ENCODE measurements at places on chromosomes 7 and 10. TPM values are rescaled to one million over a fixed set of nuclear protein-coding genes. Genes with fewer than 3 reads are reported as not detected.

The TAS2R3 gene
- total RNA-seq, result 1.5 TPM

The CRTAC1 gene
- 0.27 TPM for total RNA-seq

The SYNPO2L gene
- total RNA-seq, result 35.6 TPM

The LRRN3 gene
- 10.1 TPM for total RNA-seq

The DHX32 gene
- 22.0 TPM for total RNA-seq

The AZGP1 gene
- 0.75 TPM for total RNA-seq

The MCM10 gene
- 5.1 TPM for total RNA-seq

The KLF14 gene
- 0.98 TPM for total RNA-seq

The CYP51A1 gene
- 44.1 TPM for total RNA-seq

The CHST3 gene
- 12.3 TPM for total RNA-seq

The ASB10 gene
- 3.1 TPM for total RNA-seq

The ZNF804B gene
- total RNA-seq, result under 0.01 TPM

The SNCG gene
- 7.4 TPM for total RNA-seq

The ANXA8 gene
- total RNA-seq, result not detected

The OPN4 gene
- 0.04 TPM for total RNA-seq

The SEMA3E gene
- total RNA-seq, result 2.5 TPM

The TSPAN13 gene
- 31.6 TPM for total RNA-seq

The MBL2 gene
- total RNA-seq, result not detected

The THSD7A gene
- total RNA-seq, result 3.8 TPM

The COL13A1 gene
- total RNA-seq, result 12.5 TPM

The ZNF282 gene
- 13.3 TPM for total RNA-seq

The GLI3 gene
- total RNA-seq, result 7.6 TPM

The RAB19 gene
- not detected for total RNA-seq
